ENCODE measurements at places on chromosomes 16 and 17. TPM values are rescaled to one million over a fixed set of nuclear protein-coding genes. Genes with fewer than 3 reads are reported as not detected.

GRCh38 chr16:88634141-88634993, 4.0 kb upstream of the IL17C start:
- DNase-seq, result no peak

- no peak for DNase-seq
Measured at GRCh38 chr16:89269805-89270665, 52.5 kb downstream of the ZNF778 start.

DNA sequence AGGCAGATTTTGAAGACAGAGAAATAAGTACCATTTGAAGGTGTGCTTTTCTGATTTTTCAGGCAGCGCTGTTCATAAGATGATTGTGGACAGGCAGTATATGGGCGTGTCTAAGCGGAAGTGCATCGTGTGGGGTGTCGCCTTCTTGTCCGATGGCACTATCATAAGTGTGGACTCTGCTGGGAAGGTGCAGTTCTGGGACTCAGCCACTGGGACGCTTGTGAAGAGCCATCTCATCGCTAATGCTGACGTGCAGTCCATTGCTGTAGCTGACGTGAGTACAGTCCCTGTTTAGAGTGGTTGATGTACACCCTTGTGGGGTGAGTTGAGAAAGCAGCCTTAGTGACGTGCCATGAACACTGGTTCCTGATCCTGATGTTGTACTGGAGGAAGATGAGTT, 10.7 kb downstream of the UTP4 start:
- no peak for DNase-seq

Gene MYH2
- not detected for total RNA-seq

Gene NPIPA8
- 0.18 TPM for total RNA-seq

Gene OTOP2
- not detected for total RNA-seq
